ENCODE measurements at places on chromosomes 1 and 21.
A peak's percentile ranks its signal among the peaks of the same experiment; 100 is the strongest.

GRCh38 chr21:45901061-45901690 is 80.4 kb upstream of the COL6A1 start:
- DNase-seq, result no peak

DNA sequence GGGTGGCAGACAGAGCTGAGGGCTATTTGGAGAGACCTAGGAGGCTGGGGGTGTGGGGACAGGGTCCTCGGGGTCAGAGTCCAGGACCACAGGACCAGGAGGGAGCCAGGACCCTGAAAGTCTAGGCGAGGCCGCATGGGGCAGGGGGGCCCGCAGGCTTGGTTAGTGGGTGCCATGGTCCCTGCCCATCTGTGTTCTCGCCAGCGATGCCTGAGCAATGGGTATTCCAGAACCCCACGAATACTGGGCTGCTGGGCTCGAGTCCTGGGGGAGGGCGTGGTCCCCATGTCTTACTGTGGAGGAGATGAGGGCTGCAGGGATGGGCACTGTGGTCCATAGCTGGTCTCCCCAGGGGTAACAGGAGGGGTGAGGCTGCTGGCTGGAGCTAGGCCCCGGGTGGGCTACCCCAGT is 2.0 kb downstream of the KRTAP10-6 start:
- no peak for DNase-seq

GRCh38 chr1:218259800-218260199 is 25.3 kb upstream of the RRP15 start:
- no peak for DNase-seq

DNA sequence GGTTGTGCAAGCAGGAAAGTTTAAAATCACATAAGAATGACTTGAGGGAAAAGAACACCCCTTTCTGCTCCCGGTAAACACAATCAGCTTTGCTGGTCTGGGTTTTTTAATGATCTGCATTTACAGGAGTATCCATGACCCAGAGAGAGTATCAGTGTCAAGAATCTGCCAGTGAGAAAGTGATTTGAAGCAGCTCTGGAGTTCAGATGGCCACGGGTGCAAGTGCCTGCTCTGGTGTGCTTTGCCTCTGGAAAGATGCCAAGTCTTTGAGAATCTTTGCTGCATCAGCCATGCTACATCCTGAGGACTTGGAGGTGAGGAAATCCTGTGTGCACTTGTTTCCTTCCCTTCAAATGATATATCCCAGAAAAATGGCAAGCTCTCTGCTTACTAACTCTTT is 18.6 kb upstream of the MYSM1 start:
- DNase-seq, result no peak

- DNase-seq, result no peak
These were observed 19.8 kb upstream of the ASB17 start for GRCh38 chr1:75952016-75952415.

DNA sequence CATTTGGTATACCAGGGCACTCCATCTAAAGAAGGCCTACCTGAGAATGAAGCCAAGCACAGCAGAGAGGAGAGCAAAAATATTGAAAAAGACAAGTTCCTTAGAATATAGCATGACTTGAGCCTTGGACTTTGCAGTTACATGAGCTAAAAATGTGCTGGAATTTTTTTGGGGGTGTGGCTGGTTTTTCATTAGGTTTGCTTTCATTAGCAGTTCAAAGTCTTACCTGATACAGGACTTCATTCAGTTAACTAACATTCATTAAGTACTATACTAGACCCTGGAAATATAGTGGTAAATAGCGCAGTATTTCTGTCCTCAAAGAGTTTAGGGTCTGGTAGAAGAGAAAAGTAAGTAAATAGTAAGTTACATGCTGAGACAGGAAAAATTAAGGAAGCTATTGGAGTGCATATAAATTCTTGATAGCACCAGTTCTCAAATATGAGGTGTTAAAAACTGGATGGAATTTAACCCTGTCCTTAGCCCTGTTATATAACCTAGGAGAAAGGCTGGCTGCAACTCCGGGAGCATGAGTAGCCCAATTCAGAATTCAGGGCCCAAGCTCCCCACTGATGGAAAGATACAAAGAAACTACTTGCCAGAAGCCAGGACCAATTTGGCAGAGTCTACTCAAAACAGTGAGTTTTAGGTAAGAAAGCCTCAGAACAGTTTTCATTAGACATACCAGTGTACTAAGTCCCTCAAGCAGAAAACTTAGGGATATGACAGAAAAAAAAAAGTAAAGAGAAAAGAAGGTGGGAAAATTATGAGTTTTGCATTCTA is 3.1 kb upstream of the DOCK7 start:
- DNase-seq, result no peak

DNA sequence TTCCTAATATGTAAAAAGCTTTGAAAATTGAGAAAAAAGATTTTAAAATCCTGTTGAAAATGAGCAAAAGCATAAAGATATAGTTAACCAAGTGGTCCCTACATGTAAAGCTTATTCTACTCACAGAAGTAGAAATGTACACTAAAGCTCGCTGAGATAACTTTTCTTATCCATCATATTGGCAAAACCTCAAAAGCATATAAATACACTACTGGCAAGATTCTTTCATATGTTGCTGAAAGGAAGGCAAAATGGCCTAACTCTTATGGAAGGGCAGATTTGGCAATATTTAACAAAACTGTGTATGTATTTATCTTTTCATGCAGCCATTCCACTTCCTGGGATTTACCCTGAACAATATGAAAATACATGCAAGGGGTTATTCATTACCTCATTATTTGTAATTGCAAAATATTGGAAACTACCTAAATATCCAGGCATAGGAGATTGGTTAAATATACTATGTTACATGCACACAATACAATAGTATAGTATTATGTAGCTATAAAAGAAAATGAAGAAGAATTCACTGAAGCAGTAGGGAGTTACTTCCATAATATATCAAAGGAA is 43.2 kb upstream of the LYPLAL1 start:
- DNase-seq, result no peak

GRCh38 chr1:52057876-52058415 is 1.9 kb downstream of the BTF3L4 start:
- peak; percentile 34 for DNase-seq

DNA sequence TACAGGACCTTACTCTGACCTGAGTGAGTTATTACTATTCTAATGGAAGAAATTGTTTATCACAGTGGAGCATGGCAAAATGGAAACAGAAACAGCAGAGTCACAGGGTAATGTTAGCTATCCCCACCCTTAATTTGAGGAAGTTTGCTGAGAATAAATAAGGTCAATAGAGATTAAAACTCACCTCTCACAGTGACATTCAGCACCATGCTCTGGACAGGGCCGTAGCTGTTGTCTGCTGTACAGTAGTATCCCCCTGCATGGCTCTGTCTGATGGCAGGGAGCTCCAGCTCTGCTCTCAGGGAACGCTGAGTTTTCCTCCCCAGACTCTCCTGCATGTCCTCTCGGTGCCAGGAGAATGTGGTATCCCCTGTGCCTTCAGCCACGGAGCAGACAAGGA is 11.9 kb downstream of the FCRL4 start:
- no peak for DNase-seq

DNA sequence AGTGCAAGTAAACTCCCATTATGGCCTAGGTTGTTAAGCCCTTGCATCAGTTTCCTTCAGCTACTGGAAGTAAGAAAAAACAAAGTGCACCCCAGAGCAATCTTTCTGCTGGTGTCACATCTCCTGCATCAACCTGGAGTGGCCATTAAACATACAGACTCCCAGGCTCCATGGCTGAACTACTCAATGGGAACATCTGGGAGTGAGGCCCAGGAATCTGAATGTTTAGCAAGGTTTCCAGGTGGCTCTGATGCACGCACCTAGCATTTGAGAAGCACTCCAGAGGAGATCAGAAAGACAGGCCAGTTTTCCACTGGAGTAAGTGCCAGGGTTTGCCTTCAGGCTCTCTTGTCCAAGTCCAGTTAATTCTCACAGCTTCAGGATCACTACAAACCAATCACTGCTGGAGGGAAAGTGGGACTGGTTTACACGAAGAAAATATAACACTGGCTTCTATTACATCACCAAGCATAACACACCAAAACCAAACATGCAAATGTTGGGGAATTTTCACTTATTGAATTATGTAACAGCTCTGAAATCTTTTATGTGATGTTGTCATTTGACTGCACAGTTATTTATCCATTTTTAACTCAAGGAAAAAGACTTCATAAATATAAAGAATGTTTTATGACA is 22.3 kb upstream of the ABCA4 start:
- DNase-seq, result no peak

- DNase-seq, result no peak
These were observed 178.6 kb downstream of the BACH1 start for GRCh38 chr21:29477347-29477746.

DNA sequence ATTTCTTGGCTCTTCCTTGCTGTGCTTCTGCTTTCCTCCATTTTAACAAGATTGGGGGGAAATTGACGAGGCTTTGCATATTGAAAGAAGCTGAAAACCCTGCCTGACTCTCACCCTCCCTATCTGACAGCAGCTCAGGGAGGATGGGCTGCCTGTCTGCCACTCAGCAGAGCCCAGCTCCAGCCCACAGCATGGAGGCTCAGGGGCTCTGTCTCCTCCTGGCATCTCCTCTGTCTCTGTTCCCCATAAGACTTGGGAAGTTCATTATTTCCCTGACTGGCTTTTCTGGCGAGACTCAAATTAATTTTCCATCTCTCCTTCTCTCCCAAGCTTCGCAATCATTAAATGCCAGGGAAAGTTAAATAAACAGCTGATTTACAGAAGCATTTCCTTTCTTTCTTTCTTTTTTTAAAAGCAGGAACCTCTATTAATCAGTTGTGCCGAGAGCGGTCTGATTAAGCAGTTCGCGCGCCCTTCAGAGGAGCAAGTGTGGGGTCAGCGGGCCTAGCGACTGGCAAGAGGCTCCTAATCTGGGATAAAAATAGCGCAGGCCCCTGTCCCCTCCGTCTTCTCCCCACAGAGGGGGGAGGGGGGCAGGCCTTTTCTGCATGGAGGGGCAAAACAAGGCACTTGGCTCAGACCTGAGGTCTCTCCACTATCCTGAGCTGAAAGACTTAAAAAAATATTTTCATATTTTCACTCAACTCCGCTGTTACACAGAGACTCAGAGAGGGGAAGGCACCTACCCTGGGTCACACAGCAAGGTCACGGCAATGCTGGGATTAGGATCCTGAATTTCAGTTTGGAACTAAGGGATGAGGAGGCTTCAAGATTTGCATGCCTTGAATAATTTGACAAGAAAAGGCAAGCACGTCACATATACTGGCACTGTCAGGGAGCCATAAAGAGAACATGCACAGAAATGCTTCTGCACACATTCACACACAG is 170.4 kb downstream of the ACTL8 start:
- no peak for DNase-seq

- no peak for DNase-seq
These were observed 19.9 kb downstream of the ALDH4A1 start for GRCh38 chr1:18882486-18882885.

DNA sequence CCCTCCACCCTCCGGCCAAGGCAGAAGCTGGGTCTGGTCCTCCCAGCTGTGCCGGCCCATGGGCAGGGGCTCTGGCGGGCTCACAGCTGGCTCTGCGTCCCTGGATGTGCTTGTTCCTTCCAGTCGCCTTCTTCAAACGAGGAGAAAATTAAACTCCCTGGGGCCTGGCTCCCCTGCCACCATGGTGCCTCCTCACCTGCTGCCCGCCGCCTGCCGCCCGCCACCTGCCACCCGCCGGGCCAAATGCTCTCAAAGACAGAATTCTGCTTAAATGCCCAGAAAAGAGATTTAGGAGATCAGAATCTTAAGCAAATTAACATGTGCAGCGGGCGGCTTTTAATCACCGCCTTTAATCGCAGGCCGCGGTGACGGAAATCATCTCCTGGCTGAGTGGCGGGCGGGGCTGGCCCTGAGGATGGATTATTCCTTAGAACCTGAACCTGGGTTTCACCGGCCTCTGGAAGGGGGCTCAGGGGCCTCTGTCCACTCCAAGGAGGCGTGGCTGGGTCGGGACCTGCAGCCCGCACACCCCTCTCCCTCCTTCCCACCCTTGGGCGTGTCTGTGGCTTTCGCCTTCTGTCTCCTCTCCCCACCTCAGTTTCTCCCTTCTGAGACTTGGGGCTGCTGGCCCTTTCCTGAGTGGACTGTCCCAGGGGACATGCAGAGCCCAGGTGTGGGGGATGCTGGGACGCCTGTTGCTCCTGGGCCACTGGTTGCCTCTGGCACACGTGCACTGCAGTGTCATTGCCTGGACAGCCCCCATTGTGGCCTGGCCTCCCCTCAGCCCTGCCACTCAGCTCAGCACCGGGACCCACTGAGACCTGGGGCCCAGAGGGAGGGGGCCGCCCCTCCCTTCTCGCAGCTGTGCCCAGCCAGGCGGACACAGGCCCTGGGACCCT is 10.5 kb upstream of the PLCH2 start:
- no peak for DNase-seq

GRCh38 chr1:203536980-203537455 is 43.1 kb downstream of the OPTC start:
- no peak for DNase-seq

GRCh38 chr1:196403803-196404690 is 204.2 kb downstream of the KCNT2 start:
- DNase-seq, result no peak

GRCh38 chr1:177181631-177182291 is 11.0 kb downstream of the BRINP2 start:
- DNase-seq, result no peak

DNA sequence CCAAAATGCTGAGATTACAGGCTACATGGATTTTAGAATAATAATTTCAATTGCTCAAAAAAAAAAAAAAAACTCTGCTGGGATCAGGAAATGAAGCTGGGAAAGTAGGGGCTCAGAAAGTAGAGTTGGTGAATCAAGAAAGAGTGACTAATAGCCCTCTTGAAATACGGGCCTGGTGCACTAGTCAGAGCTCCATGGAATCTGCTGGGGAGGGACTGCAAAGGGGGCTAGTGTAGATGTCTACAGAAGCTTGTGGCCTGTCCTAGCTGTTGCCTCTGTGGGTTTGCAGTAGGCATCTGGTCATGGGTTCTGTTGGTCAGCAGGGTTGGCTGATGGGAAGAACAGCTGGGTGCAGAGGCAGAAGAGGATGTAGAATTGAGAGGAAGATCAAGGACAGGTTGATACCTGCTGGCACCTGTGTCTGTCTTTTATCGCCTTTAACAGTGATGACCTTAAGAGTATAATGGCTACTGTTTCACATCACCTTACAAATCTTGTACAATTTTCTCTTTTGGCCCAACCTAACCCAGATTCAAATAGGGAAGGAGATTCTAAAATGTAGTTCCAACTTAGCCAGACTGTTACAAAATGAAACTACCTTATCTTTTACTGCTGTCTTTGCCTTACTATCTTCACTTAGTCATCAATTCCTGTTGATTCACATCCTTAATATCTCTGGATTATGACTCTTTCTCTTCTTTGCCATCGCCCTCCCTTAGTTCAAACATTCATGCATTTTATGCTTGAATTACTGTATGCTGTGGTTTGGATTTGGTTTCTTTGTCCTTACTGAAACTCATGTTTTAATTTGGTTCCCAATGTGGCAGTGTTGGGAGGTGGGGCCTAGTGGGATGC is 126.2 kb downstream of the GIPC2 start:
- DNase-seq, result no peak

- DNase-seq, result no peak
These were observed 39.5 kb upstream of the CNTN2 start for GRCh38 chr1:205003358-205004131.

DNA sequence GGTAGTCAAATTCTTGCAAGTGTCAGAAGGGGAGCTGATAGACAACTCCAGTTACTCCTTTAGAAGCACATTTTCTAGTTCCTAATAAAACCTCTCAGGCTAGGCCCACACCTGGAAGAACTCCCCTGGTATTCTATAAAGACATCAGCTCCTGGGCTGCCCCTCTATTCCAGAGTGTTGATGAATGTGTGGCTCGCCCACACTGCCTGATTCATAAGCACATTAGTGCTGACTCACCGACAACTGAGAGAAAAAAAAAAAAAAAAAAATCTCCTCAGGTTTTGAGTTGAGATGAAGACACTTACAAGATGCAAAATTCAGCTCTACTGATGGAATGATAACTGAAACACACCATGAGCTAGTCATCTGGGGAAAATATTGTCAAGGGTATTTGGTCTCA is 188.1 kb downstream of the TNR start:
- DNase-seq, result no peak
